ENCODE measurements at places on chromosomes 2 and 18. TPM values are rescaled to one million over a fixed set of nuclear protein-coding genes. Genes with fewer than 3 reads are reported as not detected.
A peak's percentile ranks its signal among the peaks of the same experiment; 100 is the strongest.

TAF1B gene
- 52.8 TPM for total RNA-seq

PPP1R1C gene
- 5.3 TPM for total RNA-seq

HOXD9 gene
- total RNA-seq = 63.0 TPM

MC2R gene
- not detected for total RNA-seq

LDLRAD4 gene
- total RNA-seq = 5.5 TPM

MRPL44 gene
- 39.1 TPM for total RNA-seq

ATP6V1B1 gene
- 6.5 TPM for total RNA-seq

GPR45 gene
- not detected for total RNA-seq

CRACDL gene
- not detected for total RNA-seq

FBXO48 gene
- 2.0 TPM for total RNA-seq

KCNK3 gene
- 0.31 TPM for total RNA-seq

DNA sequence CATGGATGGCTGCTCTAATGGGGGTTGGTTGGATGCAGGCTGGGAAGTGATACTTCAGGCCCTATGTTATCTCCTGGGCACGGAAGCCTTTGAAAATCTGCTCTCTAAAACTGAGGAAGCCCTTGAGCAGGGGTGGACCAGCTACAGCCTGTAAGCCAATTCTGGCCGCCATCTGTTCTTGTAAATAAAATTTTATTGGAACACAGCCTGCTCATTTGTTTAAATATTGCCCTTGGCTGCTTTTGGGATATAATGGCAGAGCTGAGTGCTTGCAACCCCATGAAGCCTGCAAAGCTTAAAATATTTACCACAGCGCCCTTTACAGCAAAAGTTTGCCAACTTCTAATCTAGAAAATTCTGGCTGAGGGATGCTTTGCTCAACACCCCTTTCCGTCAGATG is 11.9 kb upstream of the IGFBP2 start:
- no peak for DNase-seq

GRCh38 chr2:99619151-99619550 is 129.3 kb upstream of the REV1 start:
- no peak for DNase-seq

DNA sequence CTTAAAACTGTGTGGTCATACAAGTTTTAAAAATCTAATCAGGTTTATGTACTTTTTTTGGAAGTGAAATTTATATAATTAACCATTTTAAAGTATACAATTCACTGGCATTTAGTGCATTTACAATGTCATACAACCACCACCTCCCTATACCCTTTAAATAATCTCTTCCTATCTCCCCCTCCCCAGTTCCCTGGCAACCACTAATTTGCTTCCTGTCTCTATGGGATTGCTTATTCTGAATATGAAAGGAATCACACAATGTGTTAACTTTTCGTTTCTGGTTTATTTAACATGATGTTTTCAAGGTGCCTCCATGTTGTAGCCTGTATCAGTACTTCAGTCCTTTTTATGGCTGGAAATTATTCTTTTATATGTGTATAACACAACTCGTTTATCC is 19.4 kb downstream of the CHMP3 start:
- peak; percentile 22 for DNase-seq

DNA sequence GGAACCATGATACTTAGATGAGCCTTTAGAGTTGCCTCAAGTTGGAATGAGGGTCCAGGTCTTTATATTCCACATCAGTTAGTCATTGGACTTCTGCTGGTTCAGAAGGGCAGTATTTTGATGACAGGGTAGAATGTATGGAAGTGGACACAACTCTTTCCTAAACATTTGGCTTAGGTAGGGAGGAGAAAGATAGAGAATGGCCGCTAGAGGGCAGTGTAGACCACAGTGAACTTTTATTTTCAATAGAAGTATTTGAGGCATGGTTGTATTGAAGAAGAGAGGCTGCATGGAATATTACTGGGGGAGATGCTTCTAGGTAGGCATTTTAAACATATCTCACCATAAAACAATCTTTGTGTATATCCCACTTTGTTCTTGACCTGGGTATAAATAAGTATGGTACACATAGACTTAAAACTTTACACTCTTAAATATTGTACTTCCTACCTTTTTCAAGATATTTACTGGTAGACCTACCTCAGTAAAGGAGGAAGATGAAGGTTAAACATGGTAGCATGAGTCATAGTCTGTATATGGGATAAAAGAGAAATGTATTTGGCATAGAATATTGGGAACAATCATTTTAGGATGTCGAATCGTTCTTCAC is 497.6 kb upstream of the FAM98A start:
- peak; percentile 79 for DNase-seq

DNA sequence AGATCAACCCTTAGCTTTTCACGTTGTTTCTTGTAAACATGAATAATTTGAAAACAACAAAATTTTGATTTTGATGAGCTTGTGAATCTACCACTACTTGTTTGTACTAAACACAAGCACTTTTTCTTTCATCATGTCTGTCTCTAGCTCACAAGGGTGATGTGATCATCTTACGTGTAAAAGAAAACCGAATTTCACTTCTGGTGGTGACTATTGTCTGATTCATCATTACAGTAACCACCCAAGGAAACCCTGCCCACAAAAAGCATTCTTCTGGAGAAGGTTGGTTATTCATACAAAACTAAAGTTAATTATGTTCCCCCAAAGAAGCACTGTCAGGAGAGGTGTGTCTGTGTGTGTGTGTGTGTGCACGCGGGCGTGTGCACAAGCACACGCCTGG is 285.4 kb downstream of the ZNF516 start:
- no peak for DNase-seq

DNA sequence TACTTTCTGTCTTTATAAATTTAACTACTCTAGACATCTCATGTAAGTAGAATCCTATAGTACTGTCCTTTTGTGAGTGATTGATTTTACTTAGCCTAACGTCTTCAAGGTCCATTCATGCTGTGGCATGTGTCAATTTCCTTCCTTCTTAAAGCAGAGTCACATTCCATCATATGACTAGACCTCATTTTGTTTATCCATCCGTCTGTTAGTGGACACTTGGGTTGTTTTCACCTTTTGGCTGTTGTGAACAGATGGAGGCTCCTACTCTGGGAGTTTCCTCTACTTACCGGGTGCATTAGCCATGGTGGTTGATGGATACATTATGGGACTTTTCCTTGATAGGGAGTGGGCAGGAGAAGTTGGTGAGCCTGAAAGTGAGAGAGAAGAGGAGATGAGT is 6.4 kb upstream of the PDIA6 start:
- DNase-seq = no peak

DNA sequence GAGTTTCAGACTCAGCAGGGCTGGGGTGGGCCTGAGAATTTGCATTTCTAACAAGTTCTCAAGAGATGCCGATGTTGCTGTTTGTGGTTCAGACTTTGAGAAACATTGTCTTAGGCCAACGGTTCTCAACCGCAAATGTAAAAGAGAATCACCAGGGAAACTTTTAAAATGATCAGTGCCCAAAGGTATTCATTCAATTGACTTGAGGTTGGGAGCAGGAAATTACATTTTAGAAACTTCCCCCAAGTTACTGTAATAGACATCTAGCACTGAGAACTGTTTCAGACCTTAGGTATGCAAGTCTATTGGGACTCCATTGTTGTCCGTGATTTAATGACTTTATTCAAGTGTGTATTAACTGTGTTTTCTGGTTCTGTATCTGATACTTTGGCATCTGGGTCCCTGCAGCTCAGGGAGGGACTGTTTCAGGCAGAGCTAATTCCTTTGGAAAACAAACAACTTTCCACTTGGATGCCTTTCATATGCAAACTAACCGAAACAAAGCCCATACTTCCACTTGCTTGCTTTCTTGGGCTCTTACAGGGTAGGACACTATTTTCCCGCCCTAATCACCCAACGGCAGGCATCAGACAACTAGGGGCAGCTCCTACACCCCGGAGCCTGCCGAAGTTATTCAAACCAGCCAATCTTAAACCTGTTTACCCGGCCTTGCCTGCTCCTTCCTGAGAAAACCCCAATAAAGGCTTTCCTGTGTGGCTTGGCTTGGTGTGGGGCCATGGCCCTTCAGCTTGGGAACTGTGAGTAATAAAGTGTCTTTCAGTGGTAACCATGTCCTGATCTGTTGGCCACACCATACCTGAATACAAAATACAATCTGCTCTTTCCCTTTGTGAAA is 97.6 kb downstream of the POLE4 start:
- DNase-seq = no peak

DNA sequence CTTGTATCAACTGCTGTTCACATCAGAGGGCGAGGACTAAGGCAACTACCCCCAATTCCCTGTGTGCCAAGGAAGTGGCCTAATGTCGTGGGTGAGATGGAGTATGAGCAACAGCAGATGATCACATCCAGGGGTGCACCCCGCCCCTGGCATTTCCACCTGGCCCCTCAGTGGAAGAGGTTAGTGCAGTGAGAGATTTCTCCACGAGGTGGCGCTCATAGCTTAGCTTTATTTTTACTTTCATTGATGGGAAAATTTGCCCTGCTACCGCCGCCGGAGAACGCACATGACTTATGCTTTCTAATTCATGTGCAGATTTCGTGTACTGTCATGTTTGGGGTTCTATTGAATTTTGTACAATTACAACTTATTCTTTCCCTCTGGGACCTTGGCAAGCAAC is 470.6 kb upstream of the MEX3C start:
- peak; percentile 87 for DNase-seq

GRCh38 chr2:112923237-112923966 is 12.4 kb downstream of the IL37 start:
- DNase-seq = no peak

GRCh38 chr2:124145982-124146381 is 120.9 kb downstream of the CNTNAP5 start:
- no peak for DNase-seq

- DNase-seq = no peak
Observed at GRCh38 chr2:113707106-113707505, 49.3 kb downstream of the SLC35F5 start.

DNA sequence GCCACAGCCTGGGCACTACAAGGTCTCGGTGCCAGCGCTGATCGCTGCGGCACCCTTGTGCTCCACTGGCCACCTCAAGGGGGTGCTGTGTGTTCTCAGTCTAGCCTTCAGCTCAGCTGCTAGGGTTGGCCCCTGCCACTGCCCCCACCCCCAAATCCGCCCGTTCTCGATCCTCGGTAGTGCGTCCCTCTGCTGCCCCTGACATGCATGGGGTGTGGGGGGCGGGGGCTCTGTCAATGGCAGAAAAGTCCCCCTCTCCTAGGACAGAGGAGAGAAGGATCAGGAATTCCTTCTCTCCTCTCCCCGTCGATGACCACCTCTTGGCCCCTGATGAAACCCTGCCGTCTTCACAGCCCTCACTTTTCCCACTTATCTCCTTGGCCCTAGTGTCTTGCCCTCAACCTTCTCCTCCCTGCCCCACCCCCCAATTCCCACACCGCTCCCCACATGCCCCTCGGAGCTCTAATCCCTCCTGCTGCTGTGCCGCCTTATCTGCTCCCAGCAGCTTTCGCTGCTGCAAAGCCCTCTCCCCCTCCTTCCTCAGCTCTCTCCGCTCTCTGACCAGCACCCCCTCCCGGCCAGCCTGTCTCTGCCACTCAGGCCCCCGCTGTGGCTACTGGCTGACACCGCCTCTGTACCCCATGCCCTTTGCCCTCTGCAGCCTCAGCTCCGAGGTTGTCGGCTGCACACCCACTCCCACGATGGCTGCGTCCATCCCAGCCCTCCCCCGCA is 4.3 kb upstream of the ASIC4 start:
- peak; percentile 72 for DNase-seq

DNA sequence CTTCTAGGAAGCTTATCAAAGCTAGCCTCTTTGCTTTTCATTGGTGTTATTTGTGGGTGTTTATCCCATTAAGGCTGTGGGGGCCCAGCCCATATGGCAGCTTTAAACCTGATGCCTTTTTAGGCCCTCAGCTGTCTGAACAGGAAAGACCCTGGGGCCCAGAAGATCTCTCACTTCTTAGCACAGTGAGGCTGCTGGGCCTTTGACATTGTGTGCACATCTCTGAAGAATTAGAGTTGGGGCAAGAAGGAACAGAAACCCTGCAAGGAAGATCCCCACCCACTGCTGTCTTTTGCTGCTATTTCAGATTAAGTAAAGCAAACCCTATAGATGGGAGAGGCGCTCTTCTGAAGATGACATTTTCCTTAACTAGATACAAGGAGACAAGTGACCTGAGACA is 250.0 kb downstream of the SMAD2 start:
- DNase-seq = no peak

GRCh38 chr2:111118981-111119821 is 1.5 kb upstream of the BCL2L11 start:
- no peak for DNase-seq

GRCh38 chr2:220227266-220227920 is 600.0 kb downstream of the SLC4A3 start:
- DNase-seq = no peak

DNA sequence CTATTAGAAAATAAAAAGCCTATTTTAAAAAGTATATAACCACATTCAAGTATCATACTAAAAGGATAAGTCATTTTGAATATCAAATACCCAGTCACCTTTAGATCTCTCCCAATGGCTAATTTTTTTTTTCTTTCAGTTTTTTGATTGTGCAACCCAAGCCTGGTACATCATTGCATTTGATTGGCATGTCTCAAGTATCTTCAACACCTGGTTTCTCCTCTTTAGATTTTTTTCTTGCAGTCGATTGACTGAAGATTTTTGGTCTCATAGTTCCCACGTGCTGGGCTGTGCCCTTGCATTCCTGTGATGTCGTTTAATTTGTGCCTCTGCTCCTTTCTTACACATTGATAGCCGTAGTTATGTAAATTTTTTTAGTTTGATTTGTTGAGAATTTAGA is 40.7 kb downstream of the ATIC start:
- no peak for DNase-seq

GRCh38 chr2:47172156-47172921 is 17.2 kb upstream of the STPG4 start:
- no peak for DNase-seq

GRCh38 chr2:164697688-164698461 is 76.6 kb upstream of the GRB14 start:
- DNase-seq = peak; percentile 50

DNA sequence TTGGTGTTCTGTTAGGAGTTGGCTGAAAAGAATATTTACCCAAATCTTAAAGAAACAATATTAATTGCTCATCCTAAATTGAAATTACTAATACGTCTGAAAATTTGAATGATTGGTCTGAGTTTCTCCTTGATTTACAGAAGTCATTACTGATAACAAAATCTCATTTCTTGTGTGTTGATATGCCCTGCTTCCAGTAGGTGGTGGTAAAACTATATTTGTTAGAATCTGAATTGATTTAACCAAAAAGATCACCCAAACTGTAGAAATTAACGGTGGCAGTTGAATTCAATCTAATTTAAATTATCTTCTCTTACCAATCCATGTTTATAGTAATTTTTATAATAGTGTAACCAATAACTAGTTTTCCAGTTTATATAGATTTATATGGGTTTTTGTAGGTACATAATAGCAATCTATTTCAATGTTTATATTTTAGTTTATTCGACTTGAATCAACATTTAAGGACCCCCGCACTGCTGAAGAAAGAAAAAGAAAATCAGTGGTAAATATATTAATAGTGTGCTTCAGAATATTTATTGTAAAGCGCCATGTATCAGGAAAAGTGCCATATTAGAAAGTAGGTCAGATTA is 38.3 kb downstream of the PAPOLG start:
- DNase-seq = peak; percentile 58

GRCh38 chr2:216379977-216380376 is 7.7 kb upstream of the MARCHF4 start:
- DNase-seq = no peak
